ENCODE measurements at places on chromosomes 2 and 18. TPM values are rescaled to one million over a fixed set of nuclear protein-coding genes. Genes with fewer than 3 reads are reported as not detected.

Gene CHRNA1
- not detected for total RNA-seq

Gene SPEG
- 11.3 TPM for total RNA-seq

Gene OR6B3
- not detected for total RNA-seq

Gene MATN3
- total RNA-seq = 3.1 TPM

All from cerebellum (tissue), 4 donors.